ENCODE measurements at places on chromosomes 6 and 20. TPM values are rescaled to one million over a fixed set of nuclear protein-coding genes. Genes with fewer than 3 reads are reported as not detected.

GRCh38 chr20:836190-836589, 2.7 kb downstream of the FAM110A start:
- no peak for DNase-seq

- DNase-seq, result no peak
These were observed 11.6 kb downstream of the MDGA1 start for GRCh38 chr6:37686111-37686510.

DNA sequence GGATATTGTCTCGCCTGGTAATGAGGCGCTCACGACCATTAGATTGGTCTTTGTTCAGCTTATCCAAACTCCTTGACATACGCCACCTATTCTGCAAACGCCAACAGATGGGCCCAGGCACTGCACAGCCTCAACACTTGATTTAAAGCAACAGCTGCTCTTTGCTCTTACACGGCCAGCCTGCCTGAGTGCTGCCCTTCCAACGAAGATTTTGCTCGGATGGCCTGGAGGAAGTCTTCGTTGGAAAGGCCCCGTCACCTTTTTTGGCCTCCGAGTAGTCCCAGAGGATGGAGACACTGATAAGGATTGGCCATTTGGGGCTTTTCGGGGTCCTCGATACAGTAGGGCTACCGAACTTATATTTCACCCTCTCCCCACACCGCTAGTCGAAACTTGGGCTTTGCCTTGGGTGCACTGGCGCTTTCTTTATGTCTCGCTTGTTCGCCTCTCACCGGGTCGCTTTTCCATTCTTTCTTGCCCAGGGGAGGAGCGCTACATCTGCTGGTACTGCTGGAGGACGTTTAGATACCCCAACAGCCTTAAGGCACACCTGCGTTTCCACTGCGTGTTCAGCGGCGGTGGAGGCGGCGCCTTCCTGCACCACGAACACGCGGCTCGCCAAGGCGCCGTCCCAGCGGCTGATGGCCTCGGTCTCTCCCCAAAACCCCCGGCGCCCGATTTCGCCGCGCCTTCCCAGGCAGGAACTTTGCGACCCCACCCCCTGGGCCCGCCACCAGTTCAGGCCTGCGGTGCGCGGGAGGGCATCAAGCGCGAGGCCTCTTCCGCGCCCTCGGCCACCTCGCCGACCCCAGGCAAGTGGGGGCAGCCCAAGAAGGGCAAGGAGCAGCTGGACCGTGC, 6.1 kb downstream of the PRDM13 start:
- DNase-seq, result no peak

GRCh38 chr6:111583986-111584385, 21.7 kb downstream of the TRAF3IP2 start:
- no peak for DNase-seq

DNA sequence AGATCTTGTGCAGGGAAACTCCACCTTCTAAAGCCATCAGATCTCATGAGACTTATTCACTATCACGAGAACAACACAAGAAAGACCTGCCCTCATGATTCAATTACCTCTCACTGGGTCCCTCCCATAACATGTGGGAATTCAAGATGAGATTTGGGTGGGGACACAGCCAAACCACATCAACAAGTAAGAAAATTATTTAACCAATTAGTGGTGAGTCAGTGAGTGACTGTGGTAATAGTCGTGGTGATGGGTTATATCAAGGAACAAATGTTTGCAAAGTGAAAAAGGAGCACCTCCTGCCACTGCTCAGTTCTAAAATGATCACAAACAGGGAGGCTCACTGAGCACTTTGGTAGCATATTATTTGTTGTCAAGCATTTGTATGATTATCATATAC, 20.6 kb downstream of the EPM2A start:
- DNase-seq, result no peak

DNA sequence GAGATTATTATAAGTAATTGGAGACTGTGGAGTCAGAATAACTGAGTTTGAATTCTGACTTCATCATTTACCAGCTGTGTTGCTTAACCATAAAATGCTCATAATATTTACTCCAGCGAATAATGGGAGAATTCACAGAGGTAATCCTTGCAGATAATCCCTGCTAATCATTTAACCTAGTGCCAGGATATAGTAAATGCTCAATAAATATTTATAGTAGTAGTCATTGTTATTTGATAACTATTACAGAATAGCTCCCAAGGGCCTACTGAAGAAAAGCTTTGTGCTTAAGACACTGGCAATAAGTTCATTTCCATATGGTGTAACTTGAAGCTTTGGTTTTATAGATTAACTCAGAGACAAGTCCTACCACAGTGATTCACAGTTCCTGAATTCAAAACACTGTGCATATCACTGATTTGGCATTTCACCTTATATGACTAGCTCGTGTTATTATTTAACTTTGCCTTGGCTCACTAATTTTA, 208.8 kb upstream of the PLCB4 start:
- no peak for DNase-seq

DNA sequence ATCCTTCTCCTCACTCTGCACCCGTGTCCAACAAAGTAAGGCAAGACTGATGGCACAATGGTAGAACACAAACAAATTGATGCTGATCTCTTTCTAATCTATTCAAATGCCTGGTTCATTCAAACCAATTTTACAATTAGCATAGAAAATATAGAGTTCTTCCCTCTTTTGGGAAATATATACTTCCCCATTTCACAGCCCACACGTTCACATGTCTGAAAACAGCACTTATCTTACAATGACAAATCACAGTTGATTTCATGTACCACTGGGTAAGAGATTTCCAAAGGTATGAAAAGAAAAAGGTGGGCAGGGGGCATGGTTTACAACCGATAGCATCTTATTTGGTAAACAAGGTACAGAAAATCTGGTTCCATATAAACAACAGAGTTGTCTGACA, 137.6 kb downstream of the RNGTT start:
- DNase-seq, result no peak

DNA sequence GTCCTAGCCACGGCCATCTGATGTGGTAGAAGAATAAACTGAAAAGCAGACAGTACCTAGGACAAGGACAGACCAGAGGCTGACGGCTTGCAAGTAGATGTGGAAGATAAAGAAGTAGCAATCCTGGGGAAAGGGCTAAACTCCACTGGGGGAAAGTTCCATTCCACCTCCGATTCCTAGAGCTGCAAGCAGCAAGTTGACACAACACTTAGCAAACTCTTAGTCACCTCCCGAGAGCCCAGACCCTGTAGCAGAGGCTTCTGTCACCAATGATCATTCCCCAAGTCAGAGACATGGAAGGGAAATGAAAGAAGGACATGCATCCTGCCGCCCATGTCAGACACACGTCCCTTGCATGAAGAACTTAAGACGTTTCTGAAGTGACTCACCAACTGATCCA, 99.2 kb upstream of the RPS6KA2 start:
- DNase-seq, result no peak

DNA sequence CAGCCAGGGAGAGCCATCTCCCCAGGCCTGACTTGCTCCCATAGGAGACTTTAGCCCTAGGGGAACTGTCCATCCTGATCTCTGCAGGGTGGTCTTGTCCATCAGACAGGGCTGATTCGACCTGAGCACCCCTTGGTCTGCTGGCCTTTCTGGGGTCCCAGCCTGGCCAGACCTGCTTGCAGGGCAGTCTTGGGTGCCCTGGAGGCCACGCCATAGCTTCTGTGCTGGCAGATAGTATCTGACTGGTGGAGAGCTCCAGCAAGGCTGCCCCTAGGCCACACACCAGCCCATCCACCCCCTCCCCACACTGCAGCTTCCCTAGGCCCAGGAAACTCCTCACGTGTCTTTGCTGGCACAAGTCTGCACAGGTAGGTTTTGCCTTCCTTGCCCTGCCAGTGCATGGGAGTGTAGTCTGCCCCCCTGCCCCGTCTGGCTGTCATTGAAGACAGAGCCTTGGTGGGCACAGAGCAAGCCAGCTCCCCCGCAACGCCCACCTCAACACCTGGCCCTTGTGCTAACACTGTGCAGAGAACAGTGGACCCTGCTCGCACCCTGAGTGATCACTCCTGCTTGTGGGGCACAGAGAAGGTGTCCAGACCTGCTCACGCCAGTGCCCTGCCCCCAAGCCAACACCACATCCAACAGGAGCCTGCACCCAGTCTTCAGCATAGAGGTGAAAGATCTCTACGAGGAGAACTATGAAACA, 32.4 kb downstream of the CCN2 start:
- DNase-seq, result no peak

GRCh38 chr20:47054945-47055344, 160.3 kb downstream of the EYA2 start:
- no peak for DNase-seq

GRCh38 chr6:24107294-24107693, 18.7 kb upstream of the NRSN1 start:
- no peak for DNase-seq

DNA sequence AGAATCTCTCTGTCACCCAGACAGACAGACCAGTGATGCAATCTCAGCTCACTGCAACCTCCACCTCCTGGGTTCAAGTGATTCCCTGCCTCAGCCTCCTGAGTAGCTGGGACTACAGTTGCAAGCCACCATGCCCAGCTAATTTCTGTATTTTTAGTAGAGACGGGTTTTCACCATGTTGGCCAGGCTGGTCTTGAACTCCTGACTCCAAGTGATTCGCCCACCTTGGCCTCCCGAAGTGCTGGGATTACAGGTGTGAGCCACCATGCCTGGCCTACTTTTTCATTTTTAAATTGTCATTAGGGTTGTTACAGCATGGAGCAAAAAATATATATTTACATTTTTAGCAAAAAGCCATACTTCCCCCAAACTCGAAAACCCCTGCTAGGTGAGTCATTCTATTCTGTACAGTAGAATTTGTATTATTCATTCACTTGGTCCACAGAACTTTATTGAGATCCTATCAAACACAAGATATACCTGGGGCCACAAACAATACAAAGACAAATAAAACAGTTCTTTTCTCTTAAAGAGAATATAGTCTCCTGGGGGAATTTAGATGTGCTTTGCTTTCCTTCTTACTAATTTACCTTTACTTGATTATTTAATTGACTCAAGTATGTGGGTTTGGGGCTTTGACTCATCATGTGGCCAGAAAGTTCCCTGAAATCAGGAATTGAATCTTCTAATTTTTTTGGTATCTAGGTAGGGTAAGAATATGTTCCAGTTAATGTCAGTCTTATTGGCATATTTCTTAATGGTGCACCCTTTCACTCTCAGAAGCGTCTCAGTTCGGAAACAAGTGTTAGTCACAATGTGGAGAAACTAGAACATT, 16.6 kb upstream of the CCND3 start:
- no peak for DNase-seq

- DNase-seq, result no peak
These were observed 110.0 kb downstream of the PREX1 start for GRCh38 chr20:48717680-48718223.

- no peak for DNase-seq
These were observed 111.1 kb upstream of the SASH1 start for GRCh38 chr6:148231572-148231971.

- peak; percentile 5 for DNase-seq
These were observed 97.8 kb upstream of the OGFRL1 start for GRCh38 chr6:71190809-71191208.

DNA sequence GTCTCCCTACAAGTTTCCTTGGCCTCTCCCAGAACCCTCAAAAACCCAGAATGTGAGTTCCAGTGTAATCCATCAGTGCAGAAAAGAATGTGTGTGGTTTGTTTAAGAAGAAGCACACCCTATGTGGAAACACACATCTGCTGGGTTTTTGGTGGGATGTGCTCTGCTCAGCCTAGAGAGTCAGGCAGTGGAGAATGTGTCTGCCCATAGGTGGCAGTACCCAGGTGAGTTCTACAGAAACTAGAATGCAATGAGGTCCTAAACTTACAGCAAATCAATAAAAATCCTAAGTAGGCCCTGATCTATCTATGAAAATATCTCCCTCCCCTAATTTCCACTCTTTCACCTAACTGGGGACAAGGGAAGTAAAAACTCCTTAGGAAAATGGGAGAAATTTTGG, 437.3 kb downstream of the DHX35 start:
- DNase-seq, result no peak

DNA sequence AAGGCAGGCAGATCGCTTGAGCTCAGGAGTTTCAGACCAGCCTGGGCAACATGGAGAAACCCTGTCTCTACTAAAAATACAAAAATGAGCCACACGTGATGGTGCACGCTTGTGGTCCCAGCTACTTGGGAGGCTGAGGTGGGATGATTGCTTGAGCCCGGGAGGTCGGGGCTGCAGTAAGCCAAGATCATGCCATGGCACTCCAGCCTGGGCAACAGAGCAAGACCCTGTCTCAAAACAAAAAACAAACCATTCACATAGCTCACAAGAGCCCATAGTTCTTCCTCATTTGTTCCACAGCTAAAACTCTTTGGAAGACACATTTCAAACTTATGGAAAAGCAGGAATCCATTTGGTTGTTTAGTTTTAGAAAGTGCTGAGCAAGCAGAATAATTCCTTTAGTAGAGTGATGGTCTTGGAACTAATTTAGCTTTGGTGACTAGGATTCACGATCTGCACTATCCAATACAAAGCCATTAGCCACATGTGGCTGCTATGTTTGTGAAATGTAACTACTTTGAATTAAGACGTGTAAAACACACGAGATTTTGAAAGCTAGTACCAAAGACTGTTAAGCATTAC, 4.1 kb downstream of the ZNFX1 start:
- DNase-seq, result no peak

DNA sequence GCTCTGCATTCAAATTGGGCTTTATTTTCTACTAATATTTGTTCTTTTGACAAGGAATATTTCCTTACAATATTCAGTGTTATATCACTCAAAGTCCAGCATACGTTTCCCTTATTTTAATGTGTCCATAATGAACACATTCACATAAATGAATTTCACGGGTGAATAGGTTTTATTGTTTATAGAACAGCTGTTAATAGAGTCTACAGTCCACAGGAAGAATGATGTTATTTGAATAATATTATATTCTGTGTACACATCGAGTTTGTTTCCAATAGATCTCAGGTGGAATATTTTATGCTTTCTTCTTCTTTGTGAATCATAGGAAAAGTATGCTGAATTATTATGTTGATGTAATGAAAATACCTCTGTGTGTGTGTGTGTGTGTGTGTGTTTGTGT, 582.4 kb downstream of the CDH26 start:
- no peak for DNase-seq

DNA sequence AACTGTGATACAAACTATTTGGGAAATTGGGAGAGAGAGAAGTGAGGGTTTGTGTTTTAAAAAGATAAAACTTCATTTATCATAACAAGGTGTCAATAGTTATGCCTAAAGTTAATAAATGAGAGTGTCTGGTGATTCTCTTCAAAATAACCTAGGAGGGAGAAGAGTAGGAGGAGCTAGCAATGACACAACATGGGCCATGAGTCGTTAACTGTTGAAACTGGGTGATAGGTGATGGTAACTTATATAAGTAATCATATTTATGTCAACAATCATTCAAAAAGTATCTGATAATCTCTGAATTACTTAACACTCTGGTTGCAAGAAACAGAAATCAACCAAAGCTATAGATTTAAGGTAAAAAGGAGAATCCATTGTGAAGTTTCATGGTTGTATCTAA, 46.8 kb upstream of the INSM1 start:
- no peak for DNase-seq

GRCh38 chr20:32661820-32662528, 11.8 kb downstream of the C20orf203 start:
- no peak for DNase-seq

The TGM3 gene
- polyA plus RNA-seq, result 0.26 TPM

The SRMS gene
- polyA plus RNA-seq, result 0.27 TPM

The WDR46 gene
- 80.1 TPM for polyA plus RNA-seq

The CST2 gene
- not detected for polyA plus RNA-seq

The PKHD1 gene
- 3.2 TPM for polyA plus RNA-seq

The GABRR1 gene
- polyA plus RNA-seq, result not detected

The TMEM244 gene
- polyA plus RNA-seq, result not detected

The ADGRF5 gene
- 130 TPM for polyA plus RNA-seq
